ENCODE measurements at places on chromosomes 7 and 10.

DNA sequence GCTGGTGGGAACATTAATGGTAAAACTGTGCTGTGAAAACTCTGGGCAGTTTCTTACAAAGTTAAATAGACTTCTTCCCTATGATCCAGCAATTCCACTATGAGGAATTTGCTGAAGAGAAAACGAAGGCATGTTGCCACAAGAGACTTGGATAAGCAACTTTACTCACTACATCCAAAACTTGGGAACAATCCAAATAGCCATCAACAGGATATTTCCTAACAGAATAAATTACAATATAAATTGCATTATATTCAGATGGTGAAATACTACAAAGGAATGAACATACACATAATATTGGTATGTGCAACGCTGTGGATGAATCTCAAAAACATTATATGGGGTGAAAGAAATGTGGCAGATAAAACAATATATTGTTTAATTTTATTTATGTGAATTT lies 21.4 kb upstream of the MKI67 start:
- DNase-seq: no peak

DNA sequence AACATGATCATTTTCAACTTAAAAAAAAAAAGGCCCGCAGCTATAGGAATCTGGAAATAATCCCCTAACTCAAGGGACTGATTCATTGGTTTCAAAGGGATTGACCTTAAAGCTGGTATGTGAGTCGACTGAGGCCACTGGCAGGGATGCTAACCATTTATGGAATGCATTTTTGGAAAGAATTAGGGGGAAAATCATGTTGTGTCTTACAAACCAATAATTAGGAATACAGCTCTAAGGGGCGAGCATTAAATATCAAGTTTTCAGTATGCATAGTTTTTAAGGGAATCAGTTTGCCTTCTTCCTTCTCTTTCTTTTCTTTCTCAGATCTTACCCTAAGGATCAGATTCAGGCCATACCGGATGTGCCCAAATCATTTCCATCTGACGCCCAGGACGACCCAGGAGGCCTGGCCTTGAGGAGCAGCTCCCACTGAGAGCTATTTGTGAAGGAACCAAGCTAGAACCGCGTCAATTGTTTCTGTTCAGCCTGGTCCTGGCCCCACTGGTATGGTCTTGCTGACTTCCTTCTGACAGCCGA lies 48.7 kb downstream of the BPGM start:
- no peak for DNase-seq

DNA sequence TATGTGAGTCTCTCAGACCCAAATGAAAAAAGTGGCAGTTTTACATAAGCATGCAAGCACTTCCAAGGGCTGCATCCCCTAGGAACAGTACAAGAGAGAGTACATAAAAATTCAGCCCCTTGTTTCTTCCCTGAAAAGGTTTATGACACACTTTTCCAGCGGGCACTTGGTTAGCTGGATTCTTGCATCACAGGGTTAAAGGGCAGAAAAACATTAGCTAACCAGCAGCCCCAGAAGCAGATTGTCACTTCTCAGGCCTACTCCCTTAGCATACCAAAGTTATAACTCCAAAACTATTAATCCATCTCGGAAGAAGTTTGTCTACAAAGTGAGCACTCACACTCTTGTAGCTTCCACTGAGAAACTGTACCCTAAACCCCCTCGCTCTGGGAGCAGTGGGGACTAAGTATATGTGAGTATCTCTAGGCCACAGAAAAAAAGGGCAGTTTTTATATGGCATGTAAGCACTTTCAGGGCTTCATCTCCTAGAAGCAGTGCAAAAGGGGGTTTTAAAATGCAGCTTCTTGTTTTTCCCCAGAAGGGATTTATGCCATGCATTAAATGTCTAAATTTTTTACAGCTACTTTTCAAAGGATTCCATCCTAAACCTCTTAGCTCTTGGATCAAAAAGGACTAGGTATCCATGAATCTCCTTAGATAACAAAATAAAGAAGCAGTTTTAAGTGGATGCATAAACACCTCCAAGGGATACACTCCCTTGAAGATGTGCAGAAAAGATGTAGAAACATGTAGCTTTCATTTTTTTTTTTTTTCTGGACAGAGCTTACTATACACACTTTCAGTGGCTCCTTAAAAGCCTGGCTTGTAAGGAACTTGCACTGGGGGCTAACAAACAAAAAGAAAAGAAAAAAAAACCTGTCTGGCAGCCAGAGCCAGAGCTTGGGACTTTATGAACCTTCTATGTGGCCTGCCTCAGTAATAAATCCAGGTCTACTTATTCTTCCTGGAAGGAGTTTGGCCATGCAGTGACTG lies 956.7 kb downstream of the CCSER2 start:
- no peak for DNase-seq

- DNase-seq: no peak
These were observed 20.0 kb downstream of the PFKFB3 start for GRCh38 chr10:6222755-6223154.

- DNase-seq: no peak
These were observed 63.0 kb upstream of the ANTXRL start for GRCh38 chr10:46223626-46224413.

All from DMS153 (cell line).